T-helper 2 cell (primary cell): ENCODE measurements at places on chromosomes 16 and 17.

DNA sequence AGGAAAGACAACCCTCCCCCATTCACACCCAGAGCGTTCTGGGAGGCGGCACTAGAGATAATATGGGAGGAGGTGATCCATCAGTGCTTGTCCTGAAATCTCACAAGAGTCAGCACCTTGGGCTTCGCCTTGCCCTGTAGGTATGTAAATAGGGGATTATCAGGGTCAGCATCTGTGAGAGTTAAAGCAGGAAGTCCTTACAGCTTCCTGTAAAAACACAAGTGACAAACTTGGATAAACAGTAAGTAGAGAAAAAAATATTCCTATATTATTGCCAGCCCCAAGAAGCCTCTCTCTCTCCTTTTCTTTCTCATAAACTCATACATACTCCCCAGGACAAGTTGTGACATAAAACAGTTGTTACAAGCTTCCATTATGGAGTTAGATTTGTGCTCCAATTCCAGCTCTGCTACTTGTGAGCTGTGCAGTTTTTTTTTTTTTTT lies 187.7 kb downstream of the MAF start:
- DNase-seq: no peak

- no peak for DNase-seq
These were observed 823 bp downstream of the NBR1 start for GRCh38 chr17:43171586-43172487.

DNA sequence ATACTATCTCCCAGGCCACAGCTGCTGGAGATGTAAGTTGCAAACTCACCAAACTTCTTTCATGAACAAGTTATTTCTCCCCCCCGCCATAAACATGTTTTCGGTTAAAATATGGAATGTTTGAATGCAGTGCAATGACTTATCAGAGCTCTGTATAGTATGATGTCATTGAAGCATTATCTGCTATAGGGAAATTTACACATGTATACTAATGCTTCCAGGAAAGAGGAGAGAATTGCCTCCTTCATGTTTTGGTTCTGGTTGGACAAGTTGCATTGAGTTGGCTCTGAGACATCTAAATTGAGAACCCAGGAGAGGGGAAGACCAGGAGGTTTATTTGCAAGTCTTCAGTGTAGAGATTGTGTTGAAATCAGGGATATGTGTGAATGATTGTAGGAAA lies 20.8 kb downstream of the UQCRC2 start:
- DNase-seq: no peak

GRCh38 chr17:82399601-82400101 lies 18.5 kb upstream of the HEXD start:
- no peak for DNase-seq

DNA sequence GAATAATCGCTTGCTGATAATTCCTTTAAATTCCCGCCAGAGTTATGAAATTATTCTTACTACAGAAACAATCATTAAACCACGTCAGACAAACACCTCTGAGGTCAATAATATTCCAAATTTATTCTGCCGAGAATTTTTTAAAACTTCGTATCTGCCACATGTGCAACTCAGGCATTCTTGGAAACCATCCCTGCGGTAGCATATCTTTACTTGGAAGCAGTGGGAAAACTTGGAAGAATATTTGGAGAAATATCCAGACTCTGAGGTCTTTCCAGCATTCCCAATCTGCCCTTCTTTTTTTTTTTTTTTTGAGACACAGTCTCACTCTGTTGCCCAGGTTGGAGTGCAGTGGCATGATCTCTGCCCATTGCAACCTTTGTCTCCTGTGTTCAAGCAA lies 2.0 kb upstream of the CCL11 start:
- DNase-seq: no peak

DNA sequence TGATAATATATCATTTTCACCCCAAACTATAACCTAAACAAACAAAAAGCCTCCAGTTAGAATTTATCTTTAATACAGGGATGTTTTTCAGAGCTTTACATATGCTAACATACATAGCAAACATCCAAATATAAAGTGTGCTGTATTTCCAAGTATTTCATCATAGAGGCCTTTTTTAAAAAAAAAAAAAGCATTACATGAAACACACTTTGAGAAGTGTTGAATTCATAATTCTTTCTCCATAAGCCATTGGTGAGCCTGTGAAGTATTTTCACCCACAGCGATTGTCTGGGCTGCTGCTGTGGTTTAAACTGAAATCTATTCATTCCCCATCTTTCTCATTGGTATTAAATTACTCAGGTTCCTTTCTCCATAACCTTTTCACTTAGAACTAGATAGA lies 503.4 kb upstream of the CDH8 start:
- no peak for DNase-seq

- no peak for DNase-seq
These were observed 23.1 kb upstream of the CDC42EP4 start for GRCh38 chr17:73334771-73335513.

DNA sequence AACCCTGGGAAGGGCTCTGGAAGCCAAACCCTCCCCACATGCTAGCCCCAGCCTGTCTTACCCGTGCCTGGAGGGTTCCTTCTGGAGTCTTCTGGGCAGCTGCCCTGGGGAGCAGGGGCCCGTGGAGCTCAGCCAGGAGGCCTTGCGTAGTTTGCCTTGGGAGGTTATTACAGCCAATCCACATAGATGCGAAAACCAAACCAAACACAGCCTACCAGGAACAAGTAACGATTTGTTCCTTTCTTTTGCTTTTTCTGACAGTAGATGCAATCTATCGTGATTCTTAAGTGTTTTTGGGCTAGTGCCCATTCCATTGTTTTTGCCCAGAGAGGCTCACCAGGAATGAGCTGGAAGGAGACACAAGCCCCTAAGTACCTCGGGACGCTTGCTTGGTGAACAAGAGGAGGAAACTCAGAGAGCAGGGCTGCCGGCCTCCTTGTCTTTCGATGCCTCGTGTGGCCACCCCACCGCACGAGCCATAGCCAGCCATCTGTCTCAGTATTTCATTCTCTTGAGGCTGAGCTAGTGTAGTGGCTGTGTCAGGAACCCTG lies 102.7 kb upstream of the NOL11 start:
- no peak for DNase-seq
